Stimulated activated CD8-positive, alpha-beta memory T cell treated with anti-CD3 and anti-CD28 coated beads, Interleukin-4, amount 100 ng/mL, for 1 hour (primary cell): ENCODE measurements at places on chromosomes 1 and 21.

DNA sequence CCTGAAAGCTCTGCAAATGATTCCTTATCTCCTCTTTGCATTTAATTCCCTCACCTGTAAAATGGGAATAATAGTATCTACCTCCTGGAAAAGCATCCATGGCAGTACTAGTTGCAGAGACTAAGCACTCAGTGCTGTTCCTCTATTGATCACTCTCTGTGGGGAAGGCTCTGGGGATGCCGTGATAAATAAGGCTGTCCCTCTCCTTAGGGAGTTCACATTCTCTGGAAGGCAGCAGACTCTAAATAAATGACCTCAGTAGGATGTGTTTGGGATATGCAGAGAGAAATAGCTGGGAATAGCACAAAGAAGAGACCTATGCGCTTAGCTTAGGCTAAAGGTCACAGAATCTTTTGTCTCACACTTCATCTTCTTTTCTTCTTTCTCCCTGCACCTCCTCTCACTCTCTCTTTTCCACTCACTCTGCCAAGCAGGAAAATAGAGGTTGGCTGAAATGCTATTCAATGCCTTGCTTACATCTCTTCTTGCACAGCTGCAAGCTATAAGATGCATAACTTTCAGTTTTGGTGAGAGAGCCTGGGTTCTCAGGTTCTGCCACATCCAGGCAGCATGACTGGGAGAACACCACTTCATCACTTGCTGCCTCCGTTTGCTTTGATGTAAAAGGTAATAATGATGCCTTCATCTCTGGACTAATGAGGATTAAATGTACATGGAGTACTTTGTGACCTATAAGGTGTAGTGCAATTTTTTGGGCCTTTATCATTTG, 101.5 kb downstream of the LMX1A start:
- DNase-seq, result no peak

DNA sequence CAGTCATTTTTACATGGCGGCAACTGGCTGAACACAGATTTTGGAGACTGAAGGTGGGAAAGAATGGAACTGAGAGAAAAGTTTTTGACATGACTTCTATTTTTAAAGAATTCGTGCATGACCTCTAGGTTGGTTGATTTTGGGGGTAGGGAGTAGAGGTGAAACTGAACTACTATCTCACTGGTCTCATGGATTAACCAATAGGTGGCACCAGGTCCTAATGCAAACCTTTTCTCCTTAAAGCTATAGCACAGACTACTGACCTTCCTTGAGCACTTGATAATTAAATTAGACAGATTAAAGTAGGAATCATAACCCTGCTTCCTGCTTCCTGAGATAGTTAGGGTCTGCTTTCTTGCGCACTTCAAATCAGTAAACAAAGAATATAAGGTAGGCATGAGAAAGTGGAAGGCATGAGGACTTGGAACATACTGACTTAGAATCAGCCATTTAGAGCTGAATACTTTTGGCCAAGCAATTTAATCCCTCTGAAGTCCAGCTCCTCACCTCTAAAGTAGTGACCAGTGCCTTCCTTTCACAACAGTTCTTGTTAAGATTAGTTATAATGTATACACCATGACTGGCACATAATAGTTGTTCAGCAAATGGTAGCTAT, 206.0 kb downstream of the CENPF start:
- DNase-seq, result no peak

DNA sequence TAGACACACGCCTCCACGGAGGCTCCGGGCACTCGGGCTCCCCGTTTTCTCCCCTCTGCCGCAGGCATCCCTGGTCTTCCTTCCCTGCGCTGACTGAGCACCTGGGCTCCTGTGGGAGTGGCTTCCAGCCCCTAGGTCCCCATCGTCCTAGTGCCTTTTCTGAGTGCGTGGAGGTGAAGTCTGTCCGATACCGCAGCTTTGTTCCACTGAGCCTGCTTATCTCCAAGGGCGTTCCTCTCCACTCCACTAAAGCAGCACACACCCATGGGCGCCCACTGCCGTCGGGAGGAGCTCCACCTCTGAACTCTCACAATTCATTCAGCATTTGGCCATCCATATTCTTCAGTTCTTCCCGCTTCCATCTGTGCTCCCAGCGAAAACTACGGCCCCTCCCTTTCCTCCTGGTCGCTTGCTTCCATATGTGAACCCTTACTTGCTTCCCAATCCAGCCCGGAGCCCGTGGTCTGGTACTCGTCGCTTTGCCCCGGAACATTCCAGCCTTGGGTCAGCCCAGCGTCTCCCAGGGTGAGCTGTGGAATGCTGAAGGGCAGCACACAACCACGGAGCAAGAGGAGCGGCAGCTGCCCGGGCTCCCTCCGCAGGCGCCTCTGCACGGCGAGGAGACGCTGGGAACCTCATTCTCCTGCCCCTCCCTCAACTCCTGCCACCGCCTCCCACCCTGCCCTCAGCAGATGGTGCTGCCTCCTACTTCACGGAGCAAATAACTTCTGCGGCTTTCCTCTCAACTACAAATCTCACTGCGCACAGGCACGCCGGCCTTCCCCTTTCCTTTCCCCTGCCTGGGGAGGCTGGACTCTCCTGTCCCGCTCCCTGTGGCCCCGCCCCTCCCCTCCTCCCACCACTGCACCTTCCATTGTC, 27.5 kb downstream of the ATP8B2 start:
- DNase-seq, result no peak

GRCh38 chr1:243256590-243256989, 749 bp downstream of the SDCCAG8 start:
- no peak for DNase-seq

DNA sequence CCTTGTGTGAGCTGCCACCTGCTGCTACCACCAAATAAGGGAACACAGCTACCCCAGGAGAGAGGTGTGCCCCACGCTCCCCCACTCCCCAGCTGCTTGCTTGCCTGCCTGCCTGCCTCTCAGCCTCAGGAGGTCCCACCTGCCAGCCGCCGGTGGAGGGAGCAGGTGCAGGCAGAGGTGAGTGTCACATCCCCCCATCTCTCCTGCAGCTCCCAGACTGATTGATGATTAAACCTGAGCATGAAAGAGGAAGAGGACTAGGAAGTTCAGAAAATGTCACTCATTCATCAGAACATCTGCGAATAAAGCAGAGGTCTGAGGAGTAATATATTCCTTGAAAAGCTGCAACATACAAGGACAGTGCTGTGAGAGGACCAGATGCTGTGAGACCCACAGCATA, 58.6 kb upstream of the HIVEP3 start:
- no peak for DNase-seq

- DNase-seq, result no peak
Observed at GRCh38 chr1:100778748-100779147, 59.2 kb downstream of the VCAM1 start.

- DNase-seq, result no peak
Observed at GRCh38 chr1:217462159-217462558, 168.7 kb downstream of the GPATCH2 start.

- no peak for DNase-seq
Observed at GRCh38 chr1:4684864-4685522, 30.6 kb downstream of the AJAP1 start.

- no peak for DNase-seq
Observed at GRCh38 chr1:143735764-143736461, 235.9 kb downstream of the FAM72C start.

- no peak for DNase-seq
Observed at GRCh38 chr1:166939741-166940375, 35.5 kb downstream of the ILDR2 start.

- DNase-seq, result no peak
Observed at GRCh38 chr1:99017655-99018054, 13.0 kb upstream of the PLPPR5 start.

DNA sequence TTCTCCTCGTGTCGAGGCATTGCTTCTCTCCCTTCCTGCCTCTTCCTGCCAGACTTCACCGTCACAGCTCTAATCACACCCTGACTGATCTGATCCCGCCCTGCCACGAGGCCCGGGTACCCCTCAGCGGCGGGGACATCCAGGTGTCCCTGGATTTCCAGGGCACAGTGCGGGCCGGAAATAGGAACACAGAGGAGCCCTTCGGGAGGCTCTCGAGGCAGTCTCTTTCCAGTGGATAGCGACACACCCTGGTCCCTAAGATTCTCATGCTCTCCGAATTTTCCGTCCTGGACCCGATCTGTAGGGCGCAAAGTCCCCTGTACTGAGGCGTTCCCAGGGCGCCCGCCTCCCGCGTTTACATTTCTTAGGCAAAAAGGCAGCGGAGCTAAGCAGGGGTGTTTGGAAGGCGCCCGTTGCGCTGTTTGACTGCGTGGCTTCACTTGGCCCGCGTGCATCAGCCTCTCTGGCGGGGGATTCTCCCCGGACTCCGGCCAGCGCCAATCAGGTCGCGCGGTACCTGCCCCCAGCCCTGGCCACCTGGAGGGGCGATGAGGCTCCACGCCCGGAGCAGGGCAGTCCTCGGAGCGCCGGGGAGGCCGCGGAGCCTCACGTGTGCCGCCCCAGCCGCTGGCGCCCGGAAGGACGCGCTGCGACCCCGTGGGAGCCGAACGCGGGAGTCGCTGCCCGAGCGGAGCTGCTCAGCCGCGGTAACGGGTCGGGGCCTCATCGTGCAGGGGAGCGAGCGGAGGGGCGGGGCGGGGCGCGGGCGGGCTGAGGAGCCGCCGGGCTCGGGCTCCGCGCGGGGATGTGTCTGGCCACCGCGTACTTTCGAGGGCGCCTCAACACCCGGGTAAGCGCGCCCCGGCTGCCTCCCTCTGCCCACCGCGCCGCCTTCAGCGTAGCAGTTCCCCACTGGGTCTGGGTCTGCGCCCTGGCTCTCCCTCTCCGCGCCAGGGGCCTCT, at the start of gene FAM163A:
FAM163A (plus strand) TSS at position 575 of the 962 bp plus-strand sequence. CDS start 69,807 bp downstream, outside the sequence.
- no peak for DNase-seq

DNA sequence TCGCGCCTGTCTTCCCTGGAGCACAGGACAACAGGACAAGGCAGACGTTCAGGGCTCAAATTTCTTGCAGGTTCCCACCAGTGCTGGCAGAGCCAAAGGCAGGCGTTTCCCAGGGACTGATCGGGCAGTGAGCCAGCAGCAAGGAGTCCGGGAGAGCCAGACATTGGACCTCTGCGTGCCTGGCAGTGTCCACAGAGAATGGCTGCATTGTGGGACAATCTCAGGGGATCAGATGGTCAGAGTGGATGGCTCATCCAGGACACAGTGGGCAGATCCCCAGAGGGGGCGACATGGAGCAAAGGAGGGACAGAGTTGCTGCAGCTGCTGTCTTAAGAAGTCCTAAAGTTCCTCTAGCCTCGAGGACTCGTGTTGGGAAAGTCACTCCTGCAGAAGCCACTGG, 4.6 kb downstream of the TMEM63A start:
- DNase-seq, result no peak

GRCh38 chr1:83583351-83584014, 415.4 kb downstream of the TTLL7 start:
- DNase-seq, result no peak

- no peak for DNase-seq
Observed at GRCh38 chr1:104932949-104933679, 1183.4 kb downstream of the AMY1C start.

DNA sequence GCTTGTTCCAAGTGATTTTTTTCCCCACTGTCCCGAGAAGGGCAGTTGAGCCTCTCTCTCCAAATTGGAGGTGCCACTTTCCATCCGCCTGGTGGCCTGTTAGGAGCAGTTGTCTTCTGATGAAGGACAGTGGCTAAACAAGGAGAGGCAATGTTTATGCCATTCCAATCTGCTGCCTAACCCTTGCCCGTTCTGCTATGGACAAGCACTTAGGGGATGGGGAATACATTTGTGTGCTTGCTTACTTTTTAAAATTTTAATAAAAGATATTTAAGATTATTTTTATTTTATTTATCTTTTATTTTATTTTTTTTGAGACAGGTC, 12.0 kb downstream of the COQ8A start:
- no peak for DNase-seq

DNA sequence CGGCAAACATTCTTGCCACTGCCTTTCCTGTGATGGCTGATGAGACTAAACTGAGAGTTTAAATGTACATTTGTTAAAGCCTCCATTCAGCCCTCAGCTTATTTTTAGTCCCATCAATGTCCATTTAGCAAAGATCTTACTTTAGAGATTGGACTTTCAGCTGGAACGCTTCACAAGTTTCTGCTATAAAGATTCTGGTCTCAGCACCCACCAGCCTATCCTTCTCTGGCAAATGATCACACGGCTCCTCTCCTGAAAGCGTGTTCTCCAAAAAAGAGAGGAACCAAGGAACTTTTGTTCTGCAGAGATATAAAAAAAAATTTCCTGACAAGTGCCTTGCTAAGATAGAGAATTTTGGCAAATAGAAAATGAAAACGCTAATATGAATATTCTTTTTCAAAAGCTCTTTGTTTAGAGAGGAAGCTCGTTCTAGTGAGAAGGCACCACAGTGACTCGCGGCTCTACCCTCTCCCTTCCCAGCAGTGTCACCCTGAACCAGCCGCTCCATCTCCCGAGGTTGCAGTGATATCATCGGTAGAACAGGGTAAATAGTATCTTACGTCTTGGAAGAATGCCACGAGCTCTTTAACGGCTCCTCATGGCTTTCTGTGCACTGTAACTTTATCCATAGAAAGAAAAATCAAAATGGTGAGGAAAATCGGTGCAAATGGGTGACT, 200.2 kb downstream of the APP start:
- no peak for DNase-seq

DNA sequence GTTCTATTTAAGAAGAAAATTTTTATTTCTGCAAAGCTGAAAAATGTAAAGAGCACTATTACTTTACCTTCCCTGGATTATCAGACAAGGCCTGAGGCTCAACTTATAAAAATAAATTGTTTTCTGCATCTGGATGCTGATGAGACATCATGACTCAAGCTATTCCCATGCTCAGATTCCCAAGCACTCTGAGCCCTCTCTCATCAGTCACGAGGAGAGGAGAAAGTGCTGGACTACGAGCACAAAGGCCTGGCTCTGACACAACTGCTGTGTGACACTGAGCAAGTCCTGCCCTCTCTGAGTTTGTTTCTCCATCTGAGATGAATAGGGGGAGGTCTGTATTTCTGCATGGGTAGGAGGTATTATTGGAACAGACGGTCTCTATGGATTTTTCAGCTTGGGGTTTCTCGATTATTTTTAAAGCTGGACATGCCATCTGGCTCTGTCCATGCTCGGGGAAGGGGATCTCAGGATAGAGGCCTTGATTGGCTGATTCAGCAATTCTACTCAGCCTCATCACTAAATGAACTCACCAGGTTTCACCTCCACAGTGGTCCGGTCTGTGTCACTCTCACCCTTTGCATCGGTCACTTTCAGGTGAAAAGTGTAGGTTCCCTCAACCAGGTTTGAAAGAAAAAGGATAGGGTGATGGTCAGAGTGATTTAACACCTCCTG, 107.7 kb downstream of the KIAA0319L start:
- no peak for DNase-seq

GRCh38 chr1:60924964-60925798, 157.2 kb upstream of the NFIA start:
- no peak for DNase-seq

GRCh38 chr1:188070848-188071247, 1242.1 kb downstream of the PLA2G4A start:
- no peak for DNase-seq
